Right cardiac atrium (tissue), 5 donors: ENCODE measurements at places on chromosomes 2 and 18. TPM values are rescaled to one million over a fixed set of nuclear protein-coding genes. Genes with fewer than 3 reads are reported as not detected.

DNA sequence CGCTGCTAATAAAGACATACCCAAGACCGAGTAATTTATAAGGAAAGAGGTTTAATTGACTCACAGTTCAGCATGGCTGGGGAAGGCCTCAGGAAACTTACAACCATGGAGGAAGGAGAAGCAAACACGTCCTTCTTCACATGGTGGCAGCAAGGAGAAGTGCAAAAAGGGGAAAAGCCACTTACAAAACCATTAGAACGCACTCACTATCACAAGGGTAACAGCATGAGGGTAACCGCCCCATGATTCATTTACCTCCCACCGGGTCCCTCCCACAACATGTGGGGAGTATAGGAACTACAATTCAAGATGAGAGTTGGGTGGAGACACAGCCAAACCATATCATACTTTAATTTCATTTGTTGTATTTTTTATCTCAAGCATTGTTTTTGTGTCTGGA, 67.5 kb downstream of the ATP9B start:
- DNase-seq, result no peak

- DNase-seq, result no peak
These were observed 82.0 kb downstream of the PMS1 start for GRCh38 chr2:189866296-189866695.

DNA sequence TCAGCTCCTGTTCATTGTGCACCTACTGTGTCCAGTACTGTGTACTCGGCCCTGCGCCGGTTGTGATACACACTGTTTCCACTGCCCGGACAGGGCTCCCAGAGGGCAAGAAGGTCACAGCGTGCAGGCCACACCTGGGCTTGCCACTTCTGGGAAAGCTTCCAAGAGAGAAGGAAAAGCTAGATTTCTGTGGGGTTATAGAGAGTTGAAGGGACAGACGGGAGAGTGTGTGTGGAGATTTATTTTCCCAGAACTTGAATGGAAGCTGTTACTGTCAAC, 3.8 kb upstream of the CNDP1 start:
- no peak for DNase-seq

DNA sequence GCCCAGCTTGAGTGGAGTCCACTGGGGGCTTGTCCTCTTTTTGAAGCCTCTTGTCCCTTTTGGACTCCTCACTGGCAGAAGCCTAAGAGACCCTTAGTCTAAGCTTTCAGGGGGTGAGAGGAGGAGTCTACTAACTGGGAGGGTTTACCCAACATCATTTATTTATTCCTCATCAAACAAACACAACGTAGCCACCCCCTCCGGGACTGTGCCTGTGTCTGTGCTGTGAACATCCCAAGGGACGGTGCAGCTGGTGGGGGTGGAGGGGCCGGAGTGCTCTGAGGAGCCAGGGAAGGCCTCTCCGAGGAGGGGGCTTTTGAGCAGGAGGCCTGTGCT, 42.7 kb upstream of the TAF1B start:
- peak; percentile 39 for DNase-seq

KYNU gene
- total RNA-seq, result 2.3 TPM

GRB14 gene
- 19.5 TPM for total RNA-seq

DNA sequence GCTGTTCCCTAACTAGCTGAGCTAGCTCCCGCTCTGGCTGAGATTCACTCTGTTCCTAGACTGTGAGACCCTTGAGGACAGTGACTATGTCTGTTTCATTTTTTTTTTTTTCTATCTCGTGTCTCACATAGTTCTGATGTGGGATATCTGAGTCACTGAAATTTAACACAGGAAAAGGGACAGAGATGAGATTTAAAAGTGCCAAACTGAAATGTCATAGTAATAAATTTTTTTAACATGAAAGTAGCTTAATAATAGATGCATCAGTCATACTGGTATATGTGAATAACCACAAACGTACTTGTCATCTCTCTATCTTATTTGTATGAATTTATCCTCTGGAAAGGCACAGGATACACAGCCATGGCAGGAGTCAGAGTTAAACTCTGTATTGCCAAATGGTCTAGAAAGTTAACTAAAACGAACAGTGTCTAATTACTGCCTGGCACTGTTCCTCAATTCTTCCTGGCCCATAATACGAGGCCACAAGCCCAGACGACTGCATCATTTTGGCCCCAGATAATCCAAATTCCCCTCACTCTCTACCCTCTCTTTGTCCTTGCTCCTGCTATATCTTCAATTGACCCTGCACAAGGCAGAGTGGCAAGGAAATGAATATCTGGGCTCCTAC, 87.5 kb downstream of the SATB2 start:
- DNase-seq, result no peak

- DNase-seq, result peak; percentile 52
These were observed 59.5 kb downstream of the ABCG8 start for GRCh38 chr2:43898134-43898837.

PCARE gene
- total RNA-seq, result 1.9 TPM

- DNase-seq, result no peak
These were observed 55.4 kb downstream of the CWC22 start for GRCh38 chr2:179951680-179952079.

DNA sequence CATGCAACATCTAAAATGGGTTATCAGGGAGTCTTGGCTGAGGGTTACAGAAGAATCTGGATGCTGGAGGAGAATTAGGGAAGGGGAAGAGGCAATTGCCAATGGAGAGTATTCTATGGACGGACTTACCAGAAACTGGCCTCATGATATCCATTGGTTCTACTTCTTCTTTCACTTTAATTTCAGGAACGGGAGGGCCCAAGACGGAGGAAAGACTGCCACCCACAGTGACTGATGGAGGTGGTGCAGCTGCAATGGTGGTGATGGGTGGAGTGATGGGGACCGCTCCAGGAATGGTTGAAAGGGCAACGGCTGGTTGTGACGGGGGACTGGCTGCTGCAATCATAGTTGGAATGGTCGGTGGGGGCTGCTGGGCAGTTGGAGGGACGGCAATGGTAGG, 69.1 kb upstream of the AMMECR1L start:
- no peak for DNase-seq

REG3A gene
- 1.9 TPM for total RNA-seq

- no peak for DNase-seq
These were observed 823.6 kb downstream of the GALR1 start for GRCh38 chr18:78073275-78073674.

- no peak for DNase-seq
These were observed 5.8 kb downstream of the ARHGAP25 start for GRCh38 chr2:68740400-68740914.

PMAIP1 gene
- not detected for total RNA-seq

- DNase-seq, result no peak
These were observed 124.6 kb downstream of the NEB start for GRCh38 chr2:151609705-151610104.

DNA sequence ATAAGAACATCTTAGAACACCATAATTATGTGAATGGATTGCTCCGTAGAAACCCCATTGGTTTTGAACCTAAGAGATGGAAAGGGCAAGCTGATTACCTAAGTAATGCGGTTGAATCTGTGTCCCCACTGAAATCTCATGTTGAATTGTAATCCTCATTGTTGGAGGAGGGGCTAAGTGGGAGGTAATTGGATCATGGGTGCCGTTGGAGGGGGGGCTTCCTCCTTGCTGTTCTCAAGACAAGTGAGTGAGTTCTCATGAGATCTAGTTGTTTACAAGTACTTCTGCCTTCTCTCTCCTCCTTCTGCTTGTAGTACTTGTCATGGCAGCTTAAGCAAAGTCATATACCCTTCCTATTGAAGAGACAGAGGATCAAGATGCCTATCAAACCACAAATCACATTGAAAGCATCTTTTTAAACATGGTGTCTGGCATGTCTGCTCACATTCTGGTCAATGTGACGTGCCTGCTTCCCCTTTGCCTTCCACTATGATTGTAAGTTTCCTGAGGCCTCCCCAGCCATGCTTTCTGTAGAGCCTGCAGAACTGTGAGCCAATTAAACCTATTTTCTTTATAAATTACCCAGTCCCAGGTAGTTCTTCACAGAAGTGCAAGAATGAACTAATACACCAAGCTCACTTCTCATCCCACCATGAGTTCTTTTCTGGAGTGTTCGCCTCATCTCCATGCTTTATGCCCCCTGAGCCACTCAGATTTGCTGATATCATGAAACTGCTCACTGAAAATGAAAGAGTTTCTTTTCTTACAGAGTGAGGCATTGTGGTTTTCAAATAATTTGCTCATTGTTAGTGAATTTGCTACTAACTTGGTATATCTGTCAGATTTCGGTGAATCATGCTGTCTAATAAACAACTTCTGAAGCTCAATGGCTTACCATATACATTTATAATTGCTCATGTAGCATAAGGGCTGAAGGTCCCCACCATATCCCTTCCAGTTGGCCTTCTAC, 23.6 kb downstream of the KCNE4 start:
- DNase-seq, result no peak

INPP1 gene
- 40.1 TPM for total RNA-seq

DNA sequence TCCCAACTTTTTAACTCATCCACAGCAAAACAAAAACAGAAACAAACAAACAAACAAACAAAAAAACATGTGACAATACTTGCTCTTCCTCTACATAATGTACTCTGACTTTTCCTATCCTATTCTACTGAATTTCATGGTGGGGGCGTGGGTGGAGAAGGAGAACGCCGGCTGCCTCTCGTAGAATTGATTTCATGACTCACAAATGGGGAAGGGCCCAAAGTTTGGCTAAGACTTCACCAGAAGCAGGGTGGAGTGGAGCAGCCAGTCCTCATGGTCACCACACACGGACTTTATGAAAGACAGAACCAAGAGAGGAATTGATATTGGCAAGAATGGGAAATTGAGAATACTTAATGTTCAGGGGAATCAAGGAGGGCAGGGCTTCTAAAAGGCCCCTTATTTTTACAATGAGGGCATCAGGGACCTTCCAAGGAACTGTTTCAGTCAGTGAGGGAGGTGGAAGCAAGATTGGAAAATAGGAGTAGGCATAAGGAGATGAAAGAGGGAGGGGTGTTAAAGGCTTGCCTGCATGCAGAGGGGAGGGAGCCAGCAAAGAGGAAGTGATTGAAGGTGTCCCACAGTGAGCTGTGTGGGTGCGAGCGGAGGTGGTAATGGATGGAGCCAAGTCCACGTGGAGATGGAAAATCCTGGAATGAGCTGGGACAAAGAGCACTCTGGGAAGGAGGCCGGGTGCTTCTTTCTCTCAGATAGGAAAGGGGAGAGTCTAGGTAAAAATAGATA, 27.9 kb downstream of the MARCHF4 start:
- DNase-seq, result no peak

DNA sequence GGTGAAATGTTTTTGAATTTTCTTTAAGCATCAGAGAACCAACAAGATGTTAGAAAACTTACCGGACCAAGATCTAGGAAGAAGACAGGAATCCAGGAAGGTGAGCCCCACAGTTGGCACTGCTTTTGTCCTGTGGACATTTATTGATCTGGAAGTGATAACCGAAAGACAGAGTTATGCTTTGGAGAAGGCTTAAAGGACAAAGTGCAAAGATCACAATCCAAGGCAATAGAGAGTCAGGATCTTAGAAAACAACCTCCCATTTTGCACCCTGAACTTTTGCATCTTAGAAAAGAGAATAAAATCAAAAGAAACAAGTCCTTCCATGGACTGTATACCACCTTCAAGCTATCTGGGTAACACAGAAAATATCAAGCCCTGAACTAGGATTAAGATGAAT, 129.4 kb upstream of the SRD5A2 start:
- no peak for DNase-seq

DNA sequence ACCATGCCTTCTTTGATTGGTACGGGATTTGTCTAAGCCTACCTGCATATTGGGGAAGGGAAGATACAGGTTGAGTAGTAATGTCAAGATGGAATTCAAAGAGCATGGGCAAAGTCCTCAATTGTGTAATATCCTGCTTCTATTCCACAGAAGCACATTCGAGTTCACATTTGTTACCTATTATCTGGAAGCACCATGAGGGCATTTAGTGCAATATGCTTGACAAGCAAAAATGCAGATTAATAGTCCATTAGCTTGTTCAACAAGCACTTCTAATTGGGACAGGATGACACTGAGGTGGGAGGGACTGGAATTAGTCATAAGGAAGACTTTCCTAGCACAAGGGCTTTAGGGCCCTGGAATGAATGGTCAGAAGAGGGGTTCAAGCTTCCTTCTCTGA, 40.5 kb downstream of the MYO5B start:
- no peak for DNase-seq

DNA sequence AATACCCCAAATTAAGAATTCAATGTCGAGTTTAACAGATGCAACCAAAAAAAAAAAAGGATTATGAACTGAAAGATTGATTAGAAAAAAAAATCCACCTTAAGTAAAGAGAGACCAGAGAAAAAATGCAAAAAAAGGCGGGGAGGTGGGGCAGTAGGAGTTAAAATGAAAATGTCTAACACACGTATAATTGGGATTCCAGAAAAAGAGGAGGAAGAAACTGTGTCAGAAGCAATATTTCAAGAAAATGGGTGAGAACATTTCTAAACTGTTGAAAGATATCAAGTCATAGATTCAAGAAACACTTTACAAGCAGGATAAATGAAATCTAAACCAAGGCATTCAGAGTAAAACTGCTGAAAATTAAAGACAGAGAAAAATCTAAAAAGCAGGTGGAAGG, 226.9 kb downstream of the KLHL29 start:
- no peak for DNase-seq

- DNase-seq, result no peak
These were observed 308.4 kb downstream of the NAPG start for GRCh38 chr18:10834128-10834815.

VAMP8 gene
- total RNA-seq, result 37.7 TPM

GRCh38 chr2:150644298-150645067, 157.0 kb upstream of the RND3 start:
- peak; percentile 53 for DNase-seq

- no peak for DNase-seq
These were observed 62.6 kb downstream of the BAZ2B start for GRCh38 chr2:159553727-159554126.

APCDD1 gene
- 31.4 TPM for total RNA-seq

EFR3B gene
- total RNA-seq, result 6.5 TPM

FBXO15 gene
- total RNA-seq, result 0.43 TPM

DNA sequence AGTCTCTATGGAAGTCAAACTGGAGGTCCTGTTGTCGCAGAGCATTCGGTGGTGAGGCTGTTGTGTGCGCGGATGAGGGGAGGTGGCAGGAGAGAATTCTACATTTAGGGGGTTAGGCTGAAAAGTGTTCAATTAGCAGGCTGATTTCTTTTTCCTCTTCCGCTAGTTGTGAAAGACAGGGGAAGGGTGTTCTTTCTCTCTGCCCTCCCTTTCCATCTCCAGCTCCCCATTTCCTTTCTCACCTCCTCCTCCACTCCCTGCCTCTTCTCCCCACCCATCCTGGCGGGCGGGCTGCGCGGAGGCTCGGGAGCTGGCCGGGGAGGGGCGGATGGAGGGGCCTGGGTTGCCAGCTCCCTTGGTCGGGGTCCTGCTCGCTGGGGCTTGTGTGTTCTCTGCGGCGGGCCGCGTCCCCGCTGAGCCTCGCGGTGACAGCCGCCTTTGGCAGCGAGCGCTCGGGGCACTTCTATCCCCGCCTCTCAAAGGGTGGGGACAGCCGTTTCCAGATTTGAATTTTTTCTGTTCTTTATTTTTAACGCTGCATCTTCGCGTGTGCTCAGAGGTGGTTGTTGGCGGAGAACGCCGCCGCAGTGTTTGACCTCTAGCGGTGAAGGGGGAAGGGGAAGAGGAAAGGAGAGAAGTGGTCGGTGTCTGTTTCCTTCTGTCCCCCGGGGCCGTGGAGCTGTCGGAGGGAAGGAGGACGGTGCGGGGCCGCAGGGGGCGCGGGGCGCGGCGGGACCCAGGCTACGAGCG, 3.6 kb downstream of the SOX11 start:
- DNase-seq, result no peak

NGEF gene
- total RNA-seq, result 4.0 TPM
